ENCODE measurements at places on chromosomes 6 and 20.
A peak's percentile ranks its signal among the peaks of the same experiment; 100 is the strongest.

DNA sequence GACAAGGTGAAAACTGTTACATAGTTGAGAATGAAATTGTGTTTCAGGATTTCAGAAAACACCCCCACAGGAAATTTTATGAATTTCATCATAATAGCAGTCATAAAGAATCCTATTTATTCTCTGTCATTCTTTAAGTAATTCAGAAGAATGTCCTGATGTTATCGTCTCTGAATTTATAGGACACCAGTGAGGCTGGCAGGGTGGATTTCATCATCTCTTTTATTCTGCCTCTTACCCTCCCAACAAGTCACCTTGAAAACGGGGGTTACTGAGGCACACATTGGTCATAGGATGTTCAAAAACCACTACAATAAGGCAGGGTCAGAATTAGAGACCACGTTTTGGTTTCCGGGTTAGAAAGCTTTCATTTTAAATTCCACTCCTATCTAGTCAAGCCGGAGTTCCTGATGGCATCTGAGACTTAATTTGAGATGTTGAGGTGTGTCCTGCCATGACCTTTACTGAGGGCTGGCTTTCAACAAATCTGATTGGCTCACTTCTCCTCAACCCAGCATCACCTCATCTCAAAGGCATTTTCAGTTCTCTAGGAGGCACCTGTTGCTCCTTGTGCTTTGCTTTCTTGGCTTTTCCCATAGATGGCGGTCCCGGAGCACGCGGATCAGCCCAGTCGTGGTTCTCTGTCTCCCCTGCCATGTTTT lies 230.6 kb upstream of the SUPT3H start:
- peak; percentile 70 for DNase-seq

DNA sequence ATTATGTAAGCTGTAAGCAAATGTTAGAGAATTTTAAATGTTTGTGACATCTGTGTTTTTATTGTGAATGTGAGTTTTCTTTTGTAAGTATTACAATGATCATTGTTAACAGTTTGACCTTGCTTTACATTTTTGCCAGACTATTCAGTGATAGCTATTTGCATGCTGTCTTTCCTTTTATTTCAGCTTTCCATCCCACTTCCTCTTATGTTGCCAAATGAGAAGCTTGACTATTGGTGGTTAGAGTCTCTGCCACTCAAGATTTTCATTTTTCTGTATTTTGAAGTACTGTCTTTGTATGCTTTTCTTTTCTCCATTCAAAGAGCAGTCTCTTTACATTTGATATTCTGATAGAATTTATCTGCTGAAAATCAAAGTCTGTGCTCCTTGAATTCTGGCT lies 104.1 kb downstream of the PRIM2 start:
- DNase-seq: no peak

DNA sequence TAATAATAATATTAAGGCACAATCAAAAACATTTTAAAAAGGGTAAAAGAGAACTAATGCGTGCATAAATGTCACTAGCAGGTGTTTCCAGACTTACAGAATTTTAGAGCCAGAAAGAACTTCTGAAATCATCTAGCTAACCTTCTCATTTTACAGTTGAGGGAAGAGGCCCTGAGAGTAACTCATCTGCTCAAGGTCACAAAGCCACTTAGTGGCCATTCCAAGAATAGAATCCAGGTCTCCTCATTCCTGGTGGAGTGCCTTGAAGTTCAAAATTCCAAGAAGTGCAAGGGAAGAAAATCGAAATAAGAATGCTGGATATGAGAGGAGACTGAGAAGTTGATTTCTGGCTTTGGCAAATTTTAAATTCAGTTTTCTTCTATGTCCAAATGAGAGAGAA lies 3.2 kb upstream of the KIAA0408 start:
- DNase-seq: no peak

- peak; percentile 86 for DNase-seq
Measured at GRCh38 chr20:19688031-19688806, 69.8 kb upstream of the RIN2 start.

- no peak for DNase-seq
Measured at GRCh38 chr6:36717231-36717825, 19.7 kb downstream of the RAB44 start.

GRCh38 chr6:84218091-84218490 lies 9.4 kb downstream of the CEP162 start:
- no peak for DNase-seq

- DNase-seq: peak; percentile 64
Measured at GRCh38 chr6:83884523-83884922, 25.0 kb downstream of the CYB5R4 start.
